ENCODE measurements at places on chromosomes 2 and 18.
A peak's percentile ranks its signal among the peaks of the same experiment; 100 is the strongest.

DNA sequence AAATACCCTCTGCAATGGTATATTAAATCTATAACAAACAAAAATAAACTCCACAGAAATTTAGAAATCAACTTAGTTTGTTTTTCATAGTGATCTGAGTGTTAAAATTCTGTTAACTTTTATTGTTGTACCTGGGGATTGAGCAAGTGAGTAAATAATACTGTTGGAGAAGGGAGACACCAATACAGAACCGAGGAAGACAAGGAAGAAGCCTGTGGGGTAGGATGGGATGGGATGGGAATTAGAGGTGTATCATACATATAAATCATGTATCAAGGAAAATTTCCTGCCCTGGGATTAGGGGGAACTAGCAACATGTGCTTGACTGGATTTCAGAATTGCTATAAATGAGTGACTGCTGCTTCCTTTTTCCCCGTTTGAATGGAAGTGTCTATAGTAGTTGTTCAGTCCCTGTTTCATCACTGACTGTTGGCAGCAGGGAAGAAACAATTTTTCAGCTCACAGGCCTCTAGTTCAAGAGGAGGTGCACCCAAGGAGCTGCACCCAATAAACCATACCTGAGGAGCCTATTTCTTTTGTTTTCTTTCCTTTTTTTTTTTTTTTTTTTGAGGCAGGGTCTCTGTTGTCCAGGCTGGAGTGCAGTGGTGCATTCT is 53.1 kb downstream of the SP110 start:
- no peak for DNase-seq

DNA sequence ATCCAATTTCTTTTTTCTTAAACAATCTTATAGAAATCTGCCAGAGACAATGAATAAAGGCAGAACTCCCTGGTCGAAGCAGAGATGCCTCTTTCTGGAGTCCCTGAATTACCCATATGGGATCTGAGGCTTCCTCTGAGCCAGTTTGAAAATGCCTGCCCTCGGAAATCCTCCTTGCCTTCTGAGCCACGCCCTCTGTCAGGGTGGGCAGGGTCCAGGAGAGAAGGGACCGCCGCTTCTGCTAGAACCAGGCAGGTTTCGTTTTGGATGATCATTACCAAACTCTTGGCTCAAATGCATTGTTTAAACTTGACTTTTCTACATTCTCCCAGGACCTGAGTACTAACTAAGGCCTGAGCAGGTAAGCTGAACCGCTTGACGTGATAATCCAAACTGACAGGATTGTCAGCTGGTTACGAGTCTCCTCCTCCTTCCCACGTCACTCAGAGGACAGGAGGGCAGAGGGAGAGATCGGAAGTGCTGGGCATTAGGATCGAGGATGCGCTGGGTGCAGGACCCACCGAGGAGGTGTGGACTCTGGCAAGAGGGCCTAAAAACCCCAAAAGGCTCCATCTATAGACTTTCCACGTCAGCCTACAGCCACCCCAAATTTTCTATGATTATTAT is 128.4 kb downstream of the KLHL29 start:
- DNase-seq: no peak

GRCh38 chr2:158781353-158781961 is 13.7 kb upstream of the DAPL1 start:
- DNase-seq: no peak

DNA sequence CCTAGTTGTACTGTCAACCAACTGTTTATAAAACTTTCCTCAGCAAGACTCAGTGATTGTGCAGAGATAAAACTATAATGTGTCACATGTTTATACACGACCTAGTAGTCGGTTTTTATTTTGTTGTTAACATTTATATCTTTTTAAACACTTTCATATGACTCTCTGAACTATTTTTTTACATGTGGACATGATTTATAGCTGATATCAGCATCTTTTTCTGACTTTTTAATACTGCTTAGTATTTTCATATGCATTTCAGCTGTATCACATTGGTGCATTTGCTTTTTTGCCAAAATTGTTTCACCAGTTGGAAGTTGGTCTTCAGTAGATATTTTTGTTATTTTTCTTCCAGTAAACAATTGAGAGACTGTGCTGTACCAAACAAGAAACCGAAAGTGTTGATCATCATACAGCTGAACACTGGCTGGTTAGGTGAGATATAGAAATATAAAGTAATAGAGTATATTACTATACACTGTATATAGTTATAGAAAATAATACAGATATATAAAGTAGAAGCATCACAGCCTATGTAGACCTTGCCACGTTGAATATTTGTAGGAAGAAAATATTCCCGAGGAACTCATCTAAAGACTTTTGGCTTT is 154.2 kb downstream of the KCTD1 start:
- DNase-seq: no peak

- DNase-seq: no peak
Measured at GRCh38 chr2:133452583-133452982, 115.7 kb downstream of the NCKAP5 start.

GRCh38 chr2:173395567-173396351 is 41.1 kb downstream of the CDCA7 start:
- DNase-seq: no peak

DNA sequence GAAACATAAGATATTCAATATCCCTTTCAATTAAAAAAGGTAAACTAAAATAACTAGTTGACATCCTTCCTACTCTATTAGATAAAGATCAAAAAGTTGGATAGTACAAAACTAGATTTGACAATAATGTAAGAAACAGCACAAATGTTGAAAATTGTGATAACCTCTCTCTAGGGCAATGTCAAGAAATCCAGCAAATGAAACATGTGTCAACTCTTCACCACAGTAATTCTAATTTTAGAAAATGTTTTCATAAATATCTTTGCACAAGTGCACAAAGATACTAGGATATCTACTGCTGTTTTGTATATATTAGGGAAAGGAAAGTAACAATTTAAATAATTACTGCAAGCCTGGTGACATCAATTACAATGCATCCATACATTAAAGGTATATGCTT is 1220.1 kb downstream of the LRP1B start:
- no peak for DNase-seq

DNA sequence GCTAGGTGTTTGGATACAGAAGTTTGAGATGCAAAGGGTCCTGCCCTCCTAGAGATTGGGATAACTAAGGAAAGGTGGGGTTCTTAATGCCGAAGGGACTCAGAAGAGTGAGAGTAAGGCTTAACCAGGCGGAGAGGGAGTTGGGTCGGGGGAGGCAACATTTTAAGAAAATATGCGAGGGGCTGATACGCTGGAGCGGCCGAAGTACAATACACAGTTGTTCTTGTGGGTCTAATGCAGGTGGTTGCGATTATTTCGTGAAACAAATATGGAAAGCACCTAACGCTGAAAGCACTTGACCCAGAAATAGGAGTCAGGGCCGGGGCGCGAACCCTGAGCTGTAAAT is 344 bp upstream of the MRPL33 start:
- DNase-seq: no peak

- no peak for DNase-seq
Measured at GRCh38 chr2:120729406-120730399, 6.0 kb upstream of the GLI2 start.

DNA sequence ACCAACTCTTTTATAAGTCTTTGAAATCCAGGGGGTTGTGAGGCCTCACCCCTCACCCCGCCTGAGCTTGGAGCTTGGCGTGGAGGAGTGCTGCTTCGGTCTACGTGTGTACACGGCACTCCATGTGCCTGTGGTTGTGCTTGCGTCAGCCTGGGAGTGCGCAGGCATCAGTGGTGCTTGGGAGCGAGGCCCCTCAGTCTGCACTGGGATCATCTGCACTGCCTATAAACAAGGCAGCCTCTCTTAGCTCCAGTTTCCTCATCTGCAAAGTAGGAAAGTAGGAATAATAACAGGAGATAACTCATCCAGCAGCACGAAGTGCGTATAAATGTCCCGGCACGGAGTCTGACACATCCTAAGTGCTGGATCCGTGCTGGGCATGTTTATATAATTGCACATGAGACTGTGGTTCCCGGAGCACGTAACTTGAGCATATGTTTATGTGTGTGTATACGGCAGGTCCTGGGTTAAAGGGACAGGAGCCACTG is 1.2 kb downstream of the GYPC start:
- peak; percentile 32 for DNase-seq

DNA sequence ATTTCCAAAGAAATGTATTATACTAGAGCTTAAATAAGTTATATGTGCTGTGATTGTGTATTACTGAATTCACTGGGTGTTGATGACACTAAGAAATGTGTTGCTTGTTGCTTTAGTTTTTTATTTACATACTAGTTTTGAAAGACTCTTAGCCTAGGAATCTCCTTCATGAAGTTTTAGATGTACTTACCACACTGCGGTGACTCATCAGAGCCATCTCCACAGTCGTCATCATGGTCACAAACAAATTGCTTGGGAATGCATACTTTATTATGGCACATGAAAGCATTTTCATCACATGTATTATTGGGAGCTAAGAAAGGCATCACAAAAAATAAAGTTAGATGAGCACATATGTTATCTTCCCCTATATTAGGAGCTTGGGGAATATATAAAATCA is 1624.2 kb downstream of the LRP1B start:
- DNase-seq: no peak

- no peak for DNase-seq
Measured at GRCh38 chr2:4039896-4040295, 336.5 kb downstream of the DCDC2C start.

GRCh38 chr2:105806996-105807395 is 62.3 kb downstream of the NCK2 start:
- DNase-seq: no peak

DNA sequence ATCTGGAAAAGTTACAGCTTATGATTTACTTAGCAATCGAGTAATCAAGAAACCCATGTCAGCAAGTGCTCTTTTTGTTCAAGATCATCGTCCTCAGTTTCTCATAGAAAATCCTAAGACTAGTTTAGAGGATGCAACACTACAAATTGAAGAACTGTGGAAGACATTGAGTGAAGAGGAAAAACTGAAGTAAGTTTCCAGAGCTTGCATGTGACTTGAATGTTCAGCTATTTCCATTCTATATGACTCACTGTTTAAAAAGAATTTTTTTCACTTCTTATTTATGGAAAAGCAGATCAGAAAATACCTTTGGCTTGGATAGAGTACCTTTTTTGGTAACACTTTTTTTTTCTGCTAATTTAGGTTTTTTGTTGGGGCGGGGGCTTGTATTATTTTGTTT is 70.7 kb downstream of the PMS1 start:
- no peak for DNase-seq

DNA sequence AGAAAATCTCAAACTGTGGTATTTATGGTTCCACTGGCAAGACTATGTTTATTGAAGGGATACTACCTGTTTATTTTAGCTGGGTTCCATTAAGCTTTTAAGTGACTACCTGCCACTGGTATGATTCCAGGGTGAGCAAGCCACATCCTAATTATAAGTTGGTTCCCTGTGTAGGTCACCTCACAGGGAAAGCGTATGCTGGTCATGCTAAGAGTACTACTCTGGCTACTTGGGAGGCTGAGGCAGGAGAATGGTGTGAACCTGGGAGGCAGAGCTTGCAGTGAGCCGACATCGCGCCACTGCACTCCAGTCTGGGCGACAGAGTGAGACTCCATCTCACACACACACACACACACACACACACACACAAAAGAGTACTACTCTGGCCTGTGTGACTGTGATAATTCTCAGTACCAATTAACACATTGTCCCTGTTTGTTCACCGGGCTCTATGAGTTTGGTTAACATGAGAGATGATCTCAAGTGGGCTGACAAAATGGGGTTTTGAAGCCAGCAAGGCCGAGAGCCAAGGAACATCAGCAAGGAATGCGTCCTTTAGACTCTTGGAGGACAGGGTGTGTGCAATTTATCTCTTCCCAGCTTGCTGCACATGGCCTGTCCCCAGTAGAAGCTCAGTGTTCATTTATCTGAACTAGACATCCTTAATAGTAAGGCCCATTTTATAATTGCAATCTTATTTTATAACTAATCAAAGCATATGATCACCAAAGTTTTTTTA is 15.2 kb upstream of the ITSN2 start:
- no peak for DNase-seq

DNA sequence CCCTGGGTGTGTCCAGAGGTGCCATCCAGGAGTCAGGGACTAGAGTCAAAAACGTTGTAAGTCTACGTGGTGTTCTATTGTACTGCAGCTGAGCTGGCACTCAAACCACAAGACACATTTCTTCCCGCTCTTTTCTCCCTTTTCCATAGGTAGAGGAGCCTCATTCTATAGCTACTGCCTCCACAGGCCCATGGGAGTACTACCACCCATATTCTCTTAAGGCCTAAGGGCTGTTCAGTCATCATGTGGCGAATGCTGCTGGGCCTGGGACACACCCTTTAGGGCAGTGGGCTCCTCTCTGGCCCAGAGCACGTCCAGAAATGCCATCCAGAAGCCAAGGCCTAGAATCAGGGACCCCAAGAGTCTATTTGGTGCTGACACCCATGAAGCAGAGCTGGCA is 1271.7 kb downstream of the CNTNAP5 start:
- no peak for DNase-seq

- no peak for DNase-seq
Measured at GRCh38 chr2:37623971-37624900, 47.2 kb downstream of the CDC42EP3 start.

DNA sequence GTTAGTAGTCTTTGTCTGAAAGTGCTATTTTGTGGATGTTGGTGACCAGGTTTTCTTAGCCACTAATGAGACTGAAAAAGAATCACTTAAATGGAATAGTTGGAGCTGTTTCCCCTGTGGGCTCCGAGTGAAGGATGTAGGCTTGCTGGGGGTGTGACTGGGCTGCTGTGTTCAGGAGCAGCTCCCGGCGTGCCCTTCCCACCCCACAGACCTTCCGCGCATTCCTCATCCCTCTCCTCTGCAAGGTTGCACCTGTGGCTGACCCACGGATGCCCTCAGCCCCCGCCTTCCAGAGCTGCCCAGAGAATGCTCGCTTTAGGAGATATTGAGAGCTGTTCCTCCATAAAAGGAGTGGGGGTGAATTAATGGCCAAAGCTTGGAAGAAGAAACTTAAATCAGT is 174.3 kb downstream of the LDLRAD4 start:
- DNase-seq: no peak

DNA sequence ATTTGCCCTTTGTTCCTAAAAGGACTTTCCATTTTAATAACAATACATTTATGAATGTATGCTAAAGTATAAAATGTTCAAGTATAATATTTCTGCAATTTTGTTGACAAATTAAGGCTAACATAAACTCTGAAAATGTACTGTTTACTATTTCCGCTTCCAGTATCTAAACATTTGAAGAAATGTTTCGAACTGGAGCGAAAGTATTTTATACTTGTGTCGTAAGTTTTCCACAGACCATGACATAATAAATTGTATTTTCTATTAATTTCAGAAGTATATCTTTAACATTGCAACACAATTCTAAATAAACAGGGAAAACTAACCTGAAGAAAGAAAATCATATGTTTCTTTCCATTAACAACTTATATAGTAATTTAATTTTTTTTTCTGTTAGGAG is 146.3 kb downstream of the CALCRL start:
- DNase-seq: no peak

- DNase-seq: no peak
Measured at GRCh38 chr2:48264627-48265026, 265.3 kb upstream of the STON1 start.

All from stimulated activated CD8-positive, alpha-beta memory T cell treated with anti-CD3 and anti-CD28 coated beads, Interleukin-7, amount 100 ng/mL, for 48 hours (primary cell).